ENCODE measurements at places on chromosomes 1 and 21.

- no peak for DNase-seq
Measured at GRCh38 chr1:44485229-44485933, 80.3 kb downstream of the RNF220 start.

GRCh38 chr1:31063631-31064030, 1.9 kb downstream of the PUM1 start:
- no peak for DNase-seq

DNA sequence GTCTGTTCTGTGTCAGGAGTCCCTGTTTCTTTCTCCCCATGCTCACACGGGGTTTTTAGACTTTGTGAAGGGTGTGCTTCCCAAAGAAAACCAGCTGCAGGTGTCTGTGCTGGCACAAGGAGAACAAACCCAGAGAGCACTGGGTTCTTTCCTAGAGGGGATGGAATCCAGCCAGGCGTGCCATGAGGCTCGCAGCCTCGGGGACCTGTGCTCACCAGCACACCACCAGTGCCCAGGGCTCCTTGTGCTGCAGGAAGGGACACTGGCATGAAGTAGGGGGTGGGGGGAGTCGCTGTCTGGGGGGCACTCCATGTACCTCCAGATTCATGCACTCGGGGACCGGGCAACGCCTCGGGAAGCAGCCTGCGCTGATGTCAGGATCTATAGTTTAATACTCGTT, 57.9 kb downstream of the AGPAT3 start:
- no peak for DNase-seq

GRCh38 chr1:208182880-208183645, 61.1 kb downstream of the PLXNA2 start:
- DNase-seq = no peak

GRCh38 chr1:183180634-183181056, 5.4 kb upstream of the LAMC2 start:
- no peak for DNase-seq

DNA sequence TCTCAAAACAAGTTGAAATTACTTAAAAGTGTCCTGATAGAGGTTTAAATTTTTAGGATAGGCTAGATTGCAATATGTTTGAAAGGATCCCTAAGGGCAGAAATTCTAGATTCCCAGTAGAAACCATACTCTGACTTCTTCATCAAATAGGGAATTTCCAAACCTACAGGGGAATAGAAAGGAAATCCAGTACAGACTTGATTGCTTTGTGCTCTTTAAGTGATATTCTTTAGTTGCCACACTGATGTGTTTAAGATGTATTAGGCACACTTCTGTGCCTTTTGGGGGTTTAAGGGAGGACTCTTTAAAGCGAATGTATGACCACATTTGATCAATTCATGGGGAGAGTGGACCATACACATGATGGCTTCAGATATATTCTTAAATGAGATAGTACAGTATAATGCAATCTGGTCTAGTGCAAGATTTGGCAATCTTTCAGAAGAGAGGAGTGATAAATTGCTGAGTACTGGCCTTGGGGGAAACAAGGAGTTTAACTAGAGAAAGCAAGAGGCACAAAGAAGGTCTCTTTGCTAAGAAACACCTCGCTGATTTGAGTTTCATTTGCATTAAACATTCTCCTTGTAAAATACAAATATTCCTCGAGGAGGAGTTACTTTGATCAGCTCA, 268.8 kb upstream of the NR5A2 start:
- no peak for DNase-seq

DNA sequence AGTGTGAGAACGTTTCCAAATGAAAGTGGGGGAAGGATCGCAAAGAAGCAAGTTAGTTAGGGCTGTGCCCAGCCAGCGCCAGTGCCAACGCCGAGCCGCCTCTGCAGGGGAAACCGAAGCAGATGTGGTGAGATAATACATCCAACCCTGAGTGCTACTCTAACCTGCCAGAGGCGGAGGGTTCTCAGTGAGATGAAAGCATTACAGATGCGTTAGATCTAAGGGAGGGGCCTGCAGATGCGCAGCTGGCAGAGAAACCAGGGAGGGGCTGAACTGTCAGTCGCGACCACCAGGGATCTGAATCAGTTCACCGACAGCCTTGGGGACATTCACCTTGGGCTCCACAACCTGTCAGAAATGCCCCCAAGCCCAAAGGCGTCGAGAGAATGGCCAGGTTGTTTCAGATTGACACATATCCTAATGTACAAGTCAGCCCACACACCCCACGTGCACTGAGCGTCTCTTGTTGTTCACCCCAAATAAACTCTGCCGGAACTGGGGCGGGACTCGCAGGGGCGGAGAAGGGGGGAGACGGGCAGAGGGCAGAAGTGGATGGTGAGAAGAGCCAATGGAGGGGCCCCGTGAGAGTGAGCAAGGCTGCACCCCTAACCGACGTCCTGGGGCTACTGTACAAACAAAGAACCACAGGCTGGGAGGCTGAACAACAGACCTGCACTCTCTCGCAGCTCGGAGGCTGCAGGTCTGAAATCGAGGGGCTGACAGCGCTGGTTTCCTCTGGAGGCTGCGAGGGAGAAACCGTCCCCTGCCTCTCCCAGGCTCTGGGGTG, 8.7 kb upstream of the UMODL1 start:
- DNase-seq = no peak

- no peak for DNase-seq
Measured at GRCh38 chr1:62269851-62270495, 49.3 kb downstream of the KANK4 start.

Data from iPS DF 19.7 (cell line).